ENCODE measurements at places on chromosomes 11 and 22.

DNA sequence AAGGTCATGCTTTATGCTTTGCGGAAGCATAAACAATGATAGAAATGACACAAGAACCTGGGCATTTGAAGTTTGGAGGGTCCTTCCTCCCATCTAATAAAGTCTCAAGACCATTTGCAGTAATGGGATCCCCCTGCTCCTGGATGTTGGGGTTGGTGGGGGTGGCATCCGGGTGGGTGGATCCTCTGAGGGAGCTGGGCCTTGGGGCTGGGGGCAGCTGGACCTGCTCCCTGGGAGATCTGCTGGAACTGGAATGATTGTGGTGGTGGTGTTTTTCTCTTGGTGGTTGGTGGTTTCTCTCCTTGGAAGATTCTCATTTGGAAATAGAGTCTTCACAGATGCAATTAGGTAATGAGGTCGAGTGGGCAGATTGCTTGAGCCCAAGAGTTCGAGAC is 2.2 kb upstream of the NAP1L4 start:
- no peak for DNase-seq

GRCh38 chr22:30485362-30485988 is 13.7 kb upstream of the SEC14L3 start:
- DNase-seq, result peak; percentile 79

DNA sequence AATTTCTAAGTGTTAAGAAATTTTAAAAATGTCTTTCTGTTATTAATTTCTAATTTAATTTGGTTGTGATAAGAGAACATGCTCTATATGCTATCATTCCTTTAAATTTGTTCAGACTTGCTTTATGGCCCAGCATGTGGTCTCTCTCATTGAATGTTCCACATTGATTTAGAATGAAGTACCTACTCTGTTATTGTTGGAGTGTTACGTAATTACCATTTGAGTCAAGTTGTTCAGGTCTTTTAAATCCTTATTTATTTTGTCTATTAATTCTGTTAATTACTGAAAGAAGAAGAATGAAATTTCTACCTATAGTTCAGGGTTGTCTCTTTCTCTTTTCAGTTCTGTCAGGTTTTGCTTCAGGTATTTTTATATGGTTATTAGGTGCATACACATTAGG is 57.0 kb downstream of the PRMT3 start:
- no peak for DNase-seq

GRCh38 chr22:44901301-44901700 is 108.5 kb downstream of the PHF21B start:
- no peak for DNase-seq

- no peak for DNase-seq
Measured at GRCh38 chr11:27447288-27448183, 25.1 kb downstream of the LGR4 start.

DNA sequence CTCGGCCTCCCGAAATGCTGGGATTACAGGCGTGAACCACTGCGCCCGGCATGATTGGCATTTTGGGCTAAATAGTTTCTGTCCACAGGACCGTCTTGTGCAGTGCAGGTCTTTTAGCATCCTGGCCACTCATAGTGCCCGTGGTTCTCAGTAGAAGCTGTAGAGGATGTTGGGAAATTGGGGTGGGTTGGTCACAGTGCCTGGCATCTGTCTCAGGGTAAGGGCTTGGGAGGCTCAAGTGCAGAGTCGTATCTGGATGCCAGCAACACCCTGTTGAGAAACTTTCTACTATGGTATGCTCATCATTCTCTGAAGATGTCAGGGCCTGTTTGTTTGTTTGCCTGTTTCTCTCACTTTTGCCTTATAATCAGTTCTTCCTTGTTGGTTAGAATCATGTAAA is 21.9 kb downstream of the UBE2L3 start:
- no peak for DNase-seq
